ENCODE measurements at places on chromosomes 5 and 9.
A peak's percentile ranks its signal among the peaks of the same experiment; 100 is the strongest.

GRCh38 chr5:152288917-152289595, 116.0 kb downstream of the NMUR2 start:
- peak; percentile 35 for DNase-seq

DNA sequence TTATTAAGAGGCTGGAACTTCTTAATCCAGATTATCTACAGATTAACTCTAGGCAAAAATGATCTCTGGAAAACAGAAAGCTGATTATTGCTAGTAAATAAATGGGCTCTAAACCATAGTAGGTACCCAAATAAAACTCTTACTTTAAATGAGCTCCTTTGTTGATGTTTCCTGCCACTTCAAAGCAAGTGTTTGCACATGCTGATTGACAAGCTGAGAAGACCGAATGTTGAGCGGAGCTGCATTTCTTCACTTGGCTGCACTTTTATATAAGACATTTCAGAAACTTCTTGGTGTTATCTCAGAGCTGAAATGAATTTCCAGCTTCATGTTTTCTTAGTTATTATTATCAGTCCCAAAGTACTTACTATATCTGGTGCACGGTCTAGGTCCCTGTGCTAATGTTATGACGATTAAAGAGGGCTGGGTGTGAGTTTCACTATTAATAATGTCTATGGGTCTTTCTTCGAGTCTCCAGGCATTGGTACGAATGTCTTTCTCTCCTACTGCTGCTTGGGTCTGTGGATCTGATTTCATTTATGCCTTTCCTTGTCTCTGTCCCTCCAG, 58.6 kb upstream of the CTXN3 start:
- no peak for DNase-seq

GRCh38 chr9:37986771-37987258, 82.2 kb downstream of the SHB start:
- DNase-seq: no peak

DNA sequence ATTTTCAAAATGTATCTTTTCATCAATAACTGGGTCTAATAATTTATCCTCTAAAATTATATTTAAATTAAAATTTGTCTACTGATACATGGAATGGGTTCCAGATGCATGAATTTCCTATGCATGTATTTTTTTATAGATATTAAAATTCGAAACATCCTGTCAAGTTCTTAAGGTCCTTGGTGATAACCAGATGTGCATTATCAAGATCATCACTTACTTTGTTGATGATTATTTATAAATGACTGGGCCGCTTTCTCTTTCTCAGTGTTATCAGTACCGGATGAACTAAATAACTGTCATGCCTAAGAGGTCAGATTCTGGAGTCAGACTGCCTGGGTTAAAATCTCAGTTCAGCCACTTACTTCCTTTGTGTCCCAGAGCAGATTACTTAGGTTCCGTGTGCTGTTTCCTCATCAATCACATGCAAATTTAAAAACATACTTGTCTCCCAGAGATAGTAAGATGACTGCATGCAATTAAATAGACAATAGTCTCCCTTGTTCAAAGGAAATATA, 124.3 kb downstream of the TEX10 start:
- no peak for DNase-seq

DNA sequence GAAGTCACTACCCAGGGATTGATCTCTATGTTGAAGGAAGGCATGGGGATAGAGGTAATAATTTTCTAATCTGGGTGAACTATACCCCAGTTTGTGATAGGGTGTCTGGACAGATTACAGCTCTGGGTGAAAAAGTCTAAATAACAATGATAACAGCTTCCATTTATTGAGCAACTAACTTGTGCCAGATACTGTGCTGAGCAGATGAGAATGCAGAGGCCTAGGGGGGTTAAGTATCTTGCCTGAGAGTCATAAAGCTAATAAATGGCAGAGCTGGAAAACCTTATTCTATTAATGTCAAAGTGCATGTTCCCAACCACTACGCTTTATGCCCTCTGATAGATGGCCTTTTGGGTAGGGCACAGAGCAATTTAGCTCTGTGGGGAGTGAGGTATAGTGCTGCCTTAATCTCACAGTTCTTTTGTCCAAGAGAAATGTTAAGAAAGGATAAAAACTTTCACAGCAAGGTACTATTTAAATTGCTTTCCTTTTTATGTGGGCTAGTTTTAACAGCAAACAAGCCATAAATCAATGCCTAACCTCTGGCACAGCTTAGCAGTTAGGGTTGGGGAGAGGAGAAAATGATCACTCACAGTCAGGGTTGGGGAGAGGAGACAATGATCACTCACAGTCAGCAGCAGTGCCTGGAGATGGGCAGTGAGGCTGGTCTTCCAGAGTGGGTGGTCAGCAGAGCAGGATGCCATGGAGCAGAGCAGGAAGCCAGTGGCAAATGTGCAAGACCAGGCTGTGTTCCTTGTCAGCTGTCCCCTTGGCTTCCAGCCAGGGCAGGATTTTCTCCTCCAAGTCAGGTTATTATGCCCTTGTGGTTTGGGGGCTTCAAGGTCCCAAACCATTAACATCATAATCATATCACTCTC, 187.0 kb downstream of the CARTPT start:
- DNase-seq: peak; percentile 83

- no peak for DNase-seq
Measured at GRCh38 chr5:89071101-89071940, 188.3 kb upstream of the MEF2C start.

DNA sequence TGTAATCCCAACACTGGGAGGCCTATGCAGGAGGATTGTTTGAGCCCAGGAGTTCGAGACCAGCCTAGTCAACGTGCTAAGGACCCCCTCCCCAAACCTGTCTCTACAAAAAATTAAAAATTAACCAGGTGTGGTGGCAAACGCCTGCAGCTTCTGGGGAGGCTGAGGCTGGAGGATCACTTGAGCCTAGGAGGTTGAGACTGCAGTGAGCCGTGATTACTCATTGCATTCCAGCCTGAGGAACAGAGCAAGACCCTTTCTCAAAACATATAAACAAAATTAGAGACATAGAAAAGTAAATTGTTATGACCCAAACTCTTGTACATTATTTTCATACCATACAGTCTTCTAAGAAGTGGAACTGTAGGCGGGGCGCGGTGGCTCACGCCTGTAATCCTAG, 1.1 kb downstream of the GPR107 start:
- DNase-seq: no peak

DNA sequence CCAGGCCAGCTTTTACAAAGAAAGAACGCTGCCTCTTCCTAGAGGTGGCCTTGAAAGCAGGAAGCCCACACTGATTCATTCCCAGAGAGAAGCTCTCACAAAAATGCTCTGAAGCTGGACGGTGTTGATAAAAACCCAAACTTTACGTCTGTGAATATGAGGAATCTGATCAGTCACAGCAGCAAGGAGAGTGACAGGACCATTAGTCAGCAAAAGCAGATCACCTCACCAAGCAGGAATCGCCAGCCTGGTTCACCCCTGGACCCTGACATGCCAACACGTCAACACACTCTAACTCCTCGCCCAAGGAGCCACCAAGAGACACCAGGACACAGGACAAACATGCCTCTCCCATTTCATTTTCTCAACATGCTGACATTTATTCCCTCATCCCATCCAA, 70.6 kb upstream of the ZNF622 start:
- no peak for DNase-seq

- peak; percentile 79 for DNase-seq
Measured at GRCh38 chr5:140806834-140807775, at the start of gene PCDHA4. Gene PCDHA4, plus strand, starts transcription at chr5:140807068.

DNA sequence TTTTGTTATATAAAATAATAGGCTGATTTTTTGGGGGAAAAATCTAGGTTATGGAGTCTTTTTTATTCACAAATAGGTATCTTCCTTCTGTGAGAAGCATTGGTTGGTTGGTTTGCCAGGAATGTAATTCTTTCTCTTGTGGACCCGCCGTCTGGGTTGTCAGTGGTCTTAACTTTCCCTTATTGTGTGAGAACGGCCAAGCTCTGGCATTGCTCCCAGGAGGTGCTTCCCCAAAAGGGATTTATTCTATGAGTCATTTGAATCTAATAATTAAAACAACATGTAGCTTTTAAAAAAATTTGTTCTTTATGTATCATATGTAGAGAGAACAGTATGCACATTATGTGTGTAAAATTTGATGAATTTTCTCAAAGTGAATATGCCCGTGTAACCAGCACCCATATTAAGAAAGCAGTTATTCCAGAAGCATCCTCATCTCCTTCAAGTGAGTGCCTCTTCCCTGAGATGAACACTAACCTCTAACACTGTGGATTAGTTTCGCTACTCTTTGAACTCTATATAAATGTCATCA, 114.4 kb downstream of the MAST4 start:
- no peak for DNase-seq

DNA sequence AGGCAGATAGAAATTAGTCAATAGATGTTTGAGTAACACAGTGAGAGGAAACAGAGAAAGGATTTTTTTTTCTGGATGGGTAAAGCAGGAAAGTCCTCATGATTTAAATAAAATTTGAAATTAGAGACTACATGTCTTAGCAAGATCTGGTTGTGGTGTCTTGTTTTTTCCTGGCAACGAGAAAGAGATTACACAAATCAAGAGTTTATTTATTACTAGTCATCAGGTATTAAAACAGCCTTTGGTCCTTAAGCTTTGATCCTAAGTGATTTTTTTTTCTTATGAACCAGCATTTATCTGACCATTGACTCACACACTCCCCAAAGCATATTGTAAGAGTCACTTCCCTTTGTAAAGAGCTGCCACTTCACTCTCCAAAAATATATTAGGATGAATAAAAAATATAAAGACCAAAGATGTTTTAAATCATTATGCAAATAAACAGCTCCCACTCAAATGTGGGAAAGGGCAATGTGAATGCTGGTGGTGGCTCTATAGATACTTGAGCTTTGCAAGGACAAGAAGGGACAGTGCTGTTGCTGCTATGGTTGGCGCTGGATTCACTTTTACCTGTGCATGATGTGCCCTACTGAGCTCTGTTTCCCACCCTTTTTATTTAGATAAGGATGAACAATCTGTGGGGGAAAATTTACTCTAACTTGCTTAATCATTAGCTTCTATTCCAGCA, 1726.5 kb downstream of the MAT2B start:
- no peak for DNase-seq

DNA sequence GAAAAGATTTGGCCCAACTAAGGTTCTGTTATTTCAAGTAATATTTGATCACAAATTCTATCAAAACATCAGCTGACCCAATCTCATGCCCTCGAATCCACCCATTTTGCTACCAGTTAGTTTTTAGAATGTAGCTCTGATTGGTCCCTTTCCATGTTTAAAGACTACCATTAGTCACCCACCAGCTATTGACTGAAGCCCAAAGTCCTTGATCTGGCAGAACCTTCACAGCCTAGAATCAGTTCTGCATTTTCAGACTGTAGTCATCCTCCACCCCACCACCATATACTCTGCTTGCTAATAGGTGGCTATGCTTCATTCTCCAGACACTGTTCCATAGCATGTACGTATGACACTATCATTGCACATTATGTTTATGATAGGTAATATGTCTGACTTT, 182.2 kb upstream of the TARS1 start:
- DNase-seq: no peak

- no peak for DNase-seq
Measured at GRCh38 chr5:96834016-96834415, 26.3 kb upstream of the ERAP1 start.

DNA sequence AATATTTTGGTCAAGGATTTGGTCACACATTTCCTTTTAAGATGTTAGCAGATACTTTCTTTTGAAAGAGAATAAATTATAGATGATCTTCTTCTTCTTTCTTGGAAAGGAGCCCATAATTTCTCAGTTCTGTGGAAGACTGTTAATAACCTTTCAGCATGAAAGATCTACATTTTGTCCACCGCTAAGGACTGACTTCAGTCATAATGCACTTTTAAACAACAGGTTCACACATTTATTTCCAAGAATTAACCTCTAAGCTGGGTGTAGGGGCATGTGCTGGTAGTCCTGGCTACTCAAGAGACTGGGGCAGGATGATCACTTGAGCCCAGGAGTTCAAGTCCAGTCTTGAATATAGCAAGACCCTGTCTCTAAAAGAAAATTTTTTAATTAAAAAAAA, 93.0 kb downstream of the PRKACG start:
- no peak for DNase-seq

GRCh38 chr9:98248737-98249474, 6.5 kb downstream of the TBC1D2 start:
- no peak for DNase-seq

- DNase-seq: peak; percentile 87
Measured at GRCh38 chr5:101626572-101626971, 669.5 kb downstream of the SLCO4C1 start.

- no peak for DNase-seq
Measured at GRCh38 chr9:98465799-98466198, 210.3 kb upstream of the TBC1D2 start.

- no peak for DNase-seq
Measured at GRCh38 chr5:142184988-142185387, 76.4 kb downstream of the NDFIP1 start.

- no peak for DNase-seq
Measured at GRCh38 chr5:34599471-34600117, 56.5 kb upstream of the RAI14 start.

DNA sequence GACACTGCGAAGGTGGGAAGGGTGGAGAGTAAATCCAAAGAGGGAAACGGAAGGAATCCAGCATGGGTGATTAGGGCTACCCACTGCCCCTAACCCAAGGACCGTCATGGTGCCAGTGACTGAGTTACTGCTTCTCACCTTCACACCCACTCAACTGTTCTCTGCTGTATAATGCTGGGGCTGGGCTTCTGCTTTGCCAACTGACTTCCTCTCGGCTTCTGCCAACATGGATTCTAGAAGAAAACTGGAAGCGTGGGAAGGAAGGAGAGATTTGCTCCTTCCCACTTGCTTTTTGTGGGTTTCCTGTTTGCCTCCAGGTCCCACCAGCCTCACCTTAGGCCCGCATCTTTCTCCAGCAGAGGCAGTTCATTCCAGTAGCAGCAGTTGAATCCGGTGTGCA, 153.5 kb upstream of the RAI14 start:
- no peak for DNase-seq

- DNase-seq: no peak
Measured at GRCh38 chr5:56155992-56156584, 77.0 kb downstream of the ANKRD55 start.

DNA sequence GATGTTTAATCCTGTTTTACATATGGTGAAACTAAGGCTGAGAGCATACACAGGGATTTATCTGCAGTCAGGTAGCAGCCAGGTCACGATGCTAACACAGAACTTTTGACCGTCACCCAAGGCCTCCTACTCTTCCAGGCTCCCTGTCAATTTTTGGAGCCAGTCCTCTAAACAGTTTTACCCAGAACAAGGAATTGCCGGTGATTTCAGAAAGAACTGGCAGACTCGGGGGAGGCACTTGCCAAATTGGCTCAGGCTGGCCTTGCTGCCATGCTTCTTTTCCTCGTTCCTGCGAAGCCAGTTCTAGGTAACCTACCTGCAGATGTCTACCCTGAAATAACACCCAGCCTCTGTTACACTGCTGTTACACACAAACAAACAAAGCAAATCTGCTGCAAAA, 21.2 kb downstream of the GRIA1 start:
- DNase-seq: no peak

- DNase-seq: no peak
Measured at GRCh38 chr9:93549611-93550010, 26.8 kb upstream of the PHF2 start.

- DNase-seq: no peak
Measured at GRCh38 chr9:23088932-23089364, 642.3 kb downstream of the DMRTA1 start.

- no peak for DNase-seq
Measured at GRCh38 chr5:40396317-40396716, 283.4 kb upstream of the PTGER4 start.
